ENCODE measurements at places on chromosomes 2 and 18.

GRCh38 chr2:218067523-218067922 is 1.5 kb upstream of the RUFY4 start:
- DNase-seq, result no peak

GRCh38 chr2:190355968-190356644 is 12.7 kb downstream of the INPP1 start:
- no peak for DNase-seq

- DNase-seq, result no peak
Measured at GRCh38 chr2:72718876-72719275, 107.0 kb downstream of the EXOC6B start.

DNA sequence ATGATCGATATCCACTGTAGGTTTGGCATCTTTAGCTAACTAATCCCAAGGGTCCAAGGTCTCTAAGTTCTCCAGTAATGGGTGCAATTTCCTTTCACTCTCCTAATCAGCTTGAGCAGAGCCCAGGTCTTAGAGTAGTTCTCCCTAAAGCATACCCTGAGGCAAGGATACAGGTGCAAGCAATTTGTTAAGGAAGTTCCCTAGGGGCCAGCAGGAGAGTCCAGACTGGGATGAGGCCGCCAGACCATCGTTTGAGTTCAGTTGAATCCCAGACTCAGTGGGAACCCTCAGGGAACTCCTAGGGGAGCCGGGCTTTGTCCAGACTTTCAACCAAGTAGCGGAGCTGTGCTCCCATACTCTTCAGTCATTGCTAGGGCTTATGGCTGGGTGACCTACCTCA is 835.4 kb upstream of the CDH2 start:
- DNase-seq, result no peak

DNA sequence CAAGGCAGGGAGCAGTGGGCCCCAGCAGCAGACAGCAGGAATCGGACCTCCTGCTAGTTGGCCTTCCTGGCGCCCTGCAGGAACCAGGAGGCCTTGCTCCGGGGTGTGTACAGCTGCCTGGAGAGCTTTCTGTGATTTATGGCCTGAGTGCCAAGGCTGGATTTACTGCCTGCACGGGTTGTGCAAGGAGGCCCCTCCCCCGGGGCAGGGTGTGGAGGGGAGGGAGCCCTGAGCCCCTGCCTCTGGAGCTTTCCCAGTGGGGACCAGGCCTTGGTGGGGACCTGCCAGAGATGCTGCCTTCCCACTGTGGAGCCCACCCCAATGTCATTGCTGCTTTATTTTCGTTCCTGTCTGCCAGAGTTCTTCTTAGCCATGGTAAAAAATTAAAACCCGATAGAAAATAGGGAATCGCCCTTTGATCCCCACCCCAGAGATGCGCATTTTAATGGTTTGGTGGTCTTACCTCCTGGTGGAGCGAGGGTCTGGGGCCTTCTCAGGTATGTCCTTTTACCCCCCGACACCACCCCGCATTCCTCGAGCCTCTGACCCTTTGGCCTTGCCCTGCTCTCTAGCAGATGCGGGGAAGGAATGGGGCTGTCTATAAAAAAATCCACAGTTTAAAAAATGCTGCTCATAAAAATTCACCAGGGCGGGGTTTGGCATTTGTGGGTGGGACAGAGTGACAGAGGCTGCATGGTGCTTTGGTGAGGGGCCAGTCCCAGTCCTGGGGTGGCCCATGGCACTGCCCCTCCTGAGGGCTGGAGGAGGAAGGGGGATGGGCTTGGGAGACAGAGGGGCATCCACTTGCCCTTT is 6.9 kb upstream of the RALB start:
- no peak for DNase-seq

DNA sequence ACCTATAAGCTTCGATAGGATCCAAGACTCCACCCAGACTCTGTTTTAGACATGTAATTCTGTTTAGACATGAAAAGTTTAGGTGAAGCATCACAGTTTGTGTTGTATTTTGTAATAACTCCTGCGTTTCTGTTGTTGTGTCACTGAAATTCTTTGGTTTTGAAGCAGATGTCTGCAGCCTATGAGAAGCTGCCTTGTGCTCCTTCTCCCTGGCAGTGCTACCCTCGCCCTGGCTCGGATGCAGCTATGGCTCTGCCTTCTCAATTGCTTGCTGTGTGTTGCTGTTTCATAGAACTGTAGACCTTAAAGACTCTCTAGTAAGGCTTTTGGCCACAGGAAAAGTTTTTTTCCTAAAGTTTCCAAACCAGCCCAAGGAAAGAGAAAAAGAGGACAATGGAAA is 40.2 kb upstream of the ZNF638 start:
- no peak for DNase-seq
